ENCODE measurements at places on chromosomes 2 and 18. TPM values are rescaled to one million over a fixed set of nuclear protein-coding genes. Genes with fewer than 3 reads are reported as not detected.
A peak's percentile ranks its signal among the peaks of the same experiment; 100 is the strongest.

CYP27A1 gene
- 40.6 TPM for total RNA-seq

TRIM54 gene
- not detected for total RNA-seq

- no peak overlapping the region for H3K4me3 ChIP-seq
- H3K27me3 ChIP-seq = no peaks in the 10 kb centered on the region
- no peak overlapping the region for H3K27ac ChIP-seq
- no peak for DNase-seq
These were observed 479.2 kb downstream of the RIT2 start for GRCh38 chr18:42636309-42636708.

GRCh38 chr2:129753261-129753660 is 226.2 kb upstream of the RAB6C start:
- no peaks in the 10 kb centered on the region for H3K36me3 ChIP-seq
- H3K4me1 ChIP-seq = no peaks in the 10 kb centered on the region
- H3K27ac ChIP-seq = no peak overlapping the region
- no peak overlapping the region for H3K4me3 ChIP-seq
- DNase-seq = no peak

DNA sequence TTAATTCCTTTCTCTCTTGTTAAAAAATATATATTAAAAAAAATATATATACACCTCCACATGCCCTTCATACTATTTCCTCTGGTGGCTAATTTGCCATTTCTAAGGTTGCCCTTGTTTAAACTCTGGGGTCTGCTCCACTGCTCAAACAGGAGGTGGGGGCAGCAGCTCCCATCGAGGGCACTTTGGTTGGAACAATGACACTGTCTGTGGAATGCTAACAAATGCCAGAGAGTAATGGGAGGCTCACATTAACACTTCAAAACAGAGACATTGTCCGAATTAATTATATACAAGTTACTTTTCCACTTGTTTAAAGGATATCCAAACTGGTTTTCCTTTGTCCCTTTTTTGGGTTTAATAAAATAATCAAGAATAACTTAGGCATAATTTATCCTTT is 58.8 kb upstream of the CD302 start:
- DNase-seq = no peak
- no peaks in the 10 kb centered on the region for H3K4me1 ChIP-seq
- H3K4me3 ChIP-seq = no peak overlapping the region
- H3K27ac ChIP-seq = no peak overlapping the region

- no peak overlapping the region for H3K27ac ChIP-seq
- no peak for DNase-seq
- H3K36me3 ChIP-seq = no peaks in the 10 kb centered on the region
These were observed 272.6 kb upstream of the ETAA1 start for GRCh38 chr2:67124531-67124930.

NBAS gene
- total RNA-seq = 124 TPM

GRCh38 chr2:74736589-74736988 is 82.5 kb downstream of the SEMA4F start:
- DNase-seq = no peak
- H3K4me3 ChIP-seq = no peak overlapping the region
- peaks cover 19% of the 10 kb centered on the region for H3K4me1 ChIP-seq
- no peaks in the 10 kb centered on the region for H3K36me3 ChIP-seq

DNA sequence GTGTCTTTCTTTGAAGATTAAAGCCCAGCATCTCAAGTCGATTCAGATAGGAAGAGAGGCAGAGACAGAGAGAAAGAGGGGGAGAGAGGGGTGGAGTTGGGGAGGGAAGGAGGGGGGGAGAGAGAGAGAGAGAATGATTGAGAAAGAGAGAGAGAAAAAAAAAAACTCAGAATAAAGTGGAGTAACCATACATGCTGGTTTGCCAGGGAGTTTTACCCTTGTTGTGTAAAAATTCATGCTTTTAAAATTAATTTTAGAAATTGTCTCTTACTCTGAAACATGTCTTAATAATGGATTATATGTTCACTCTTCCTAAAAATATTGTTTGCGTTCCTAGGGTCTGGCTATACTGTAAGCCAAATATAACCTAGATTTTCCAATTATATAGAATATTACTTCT is 908.5 kb downstream of the DSC3 start:
- H3K27ac ChIP-seq = no peak overlapping the region
- no peak overlapping the region for H3K4me3 ChIP-seq
- no peaks in the 10 kb centered on the region for H3K36me3 ChIP-seq
- no peaks in the 10 kb centered on the region for H3K4me1 ChIP-seq

GRCh38 chr2:37671009-37671815 is at the start of gene CDC42EP3:
TSS of gene CDC42EP3 (minus strand) at chr2:37671642. CDS start at chr2:37646587, 25,055 bp downstream.
- no peaks in the 10 kb centered on the region for H3K27me3 ChIP-seq
- peak within 1 kb of the TSS; percentile 70 for H3K27ac ChIP-seq
- no peak for DNase-seq
